Activated T-cell treated with anti-CD3 and anti-CD28 coated beads, Interleukin-2, amount 50 U/mL, for 1 hour (primary cell): ENCODE measurements at places on chromosomes 4 and X.

- DNase-seq: no peak
These were observed 1219.3 kb upstream of the PRKX start for GRCh38 chrX:4932790-4933189.

DNA sequence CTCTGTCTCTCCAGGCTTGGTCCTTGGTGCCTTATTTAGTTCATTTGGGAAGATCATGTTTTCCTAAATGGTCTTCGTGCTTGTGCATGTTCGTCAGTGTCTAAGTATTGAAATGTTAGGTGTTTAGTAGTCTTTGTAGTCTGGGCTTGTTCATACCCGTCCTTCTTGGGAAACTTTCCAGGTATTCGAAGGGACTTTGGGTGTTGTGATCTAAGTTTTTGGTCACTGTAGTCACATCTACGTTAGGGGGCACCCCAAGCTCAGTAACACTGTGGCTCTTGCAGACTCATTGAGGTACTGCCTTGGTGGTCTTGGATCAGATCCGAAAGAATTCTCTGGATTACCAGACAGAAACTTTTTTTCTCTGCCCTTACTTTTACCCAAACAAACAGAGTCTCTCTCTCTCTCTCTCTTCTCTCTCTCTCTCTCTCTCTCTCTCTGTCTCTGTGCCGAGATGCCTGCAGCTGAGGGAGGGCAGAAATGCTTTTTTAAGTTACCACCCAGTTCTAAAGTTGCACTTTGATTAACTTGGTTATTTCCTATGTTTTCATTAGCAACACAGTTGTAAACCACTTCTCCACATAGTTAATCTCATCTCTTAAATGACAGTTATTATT lies 67.6 kb upstream of the SLC7A3 start:
- no peak for DNase-seq

- no peak for DNase-seq
These were observed 33.8 kb upstream of the LRBA start for GRCh38 chr4:151048913-151049312.

- no peak for DNase-seq
These were observed 107.1 kb upstream of the BMPR1B start for GRCh38 chr4:94650690-94651089.

DNA sequence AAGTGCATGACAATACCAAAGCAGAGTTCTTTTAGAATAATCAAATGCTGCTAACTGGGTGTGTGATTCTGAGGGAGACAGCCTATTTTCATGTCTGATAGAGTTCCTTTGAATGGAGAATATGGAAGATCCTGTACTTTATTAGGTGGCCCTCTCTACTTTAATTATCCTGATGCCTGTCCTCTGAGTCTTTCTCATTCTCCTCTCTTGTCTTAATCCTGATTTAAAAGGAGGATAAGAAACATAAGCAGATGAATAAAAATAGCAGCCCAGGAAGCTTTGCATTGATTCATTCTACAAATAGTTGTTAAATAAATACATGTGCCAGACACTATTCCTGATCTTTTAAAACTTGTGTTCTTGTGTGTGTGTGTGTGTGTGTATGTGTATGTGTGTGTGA lies 387.3 kb downstream of the SPRY1 start:
- DNase-seq: no peak

- no peak for DNase-seq
These were observed 111.0 kb downstream of the MID1 start for GRCh38 chrX:10509397-10509796.

DNA sequence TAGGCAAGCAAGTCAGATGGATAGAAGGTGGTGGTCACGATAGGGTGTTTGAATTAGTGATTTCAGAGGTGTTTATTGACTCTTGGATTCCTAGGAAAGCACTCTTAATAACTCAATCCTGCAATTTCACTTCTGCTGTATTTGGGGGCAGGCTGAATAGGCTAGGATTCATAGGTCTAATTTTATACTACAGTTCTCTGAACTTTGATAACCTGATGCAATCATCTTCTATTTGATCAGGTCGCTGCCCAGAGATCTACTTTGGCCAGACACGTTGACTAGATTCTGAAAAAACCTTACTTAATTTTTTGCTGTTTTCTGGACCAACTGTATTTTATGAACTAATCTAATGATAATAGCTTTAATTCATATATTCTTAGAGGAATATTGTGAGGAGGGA lies 26.4 kb downstream of the XK start:
- no peak for DNase-seq

DNA sequence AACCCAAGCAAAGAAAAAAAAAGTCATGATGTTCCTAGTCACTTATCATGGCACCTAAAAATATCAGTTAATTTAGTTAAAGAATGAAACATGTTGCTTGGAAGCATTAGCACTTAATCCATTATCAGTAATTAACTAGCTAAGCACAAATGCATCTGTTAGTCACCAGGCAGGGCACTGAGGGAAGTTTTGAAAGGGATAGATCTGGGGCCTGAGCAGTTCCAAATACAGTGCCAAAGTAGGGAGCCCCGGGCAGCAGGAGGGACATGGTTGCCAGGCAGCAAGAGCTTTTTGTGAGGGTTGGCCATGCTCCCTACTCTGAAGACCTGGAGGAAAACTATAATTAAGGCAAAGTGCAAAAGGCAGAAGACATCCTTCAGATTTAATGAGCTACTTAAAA lies 62.0 kb downstream of the PHKA1 start:
- no peak for DNase-seq

- no peak for DNase-seq
These were observed 7.1 kb downstream of the ARHGEF6 start for GRCh38 chrX:136773648-136774047.

DNA sequence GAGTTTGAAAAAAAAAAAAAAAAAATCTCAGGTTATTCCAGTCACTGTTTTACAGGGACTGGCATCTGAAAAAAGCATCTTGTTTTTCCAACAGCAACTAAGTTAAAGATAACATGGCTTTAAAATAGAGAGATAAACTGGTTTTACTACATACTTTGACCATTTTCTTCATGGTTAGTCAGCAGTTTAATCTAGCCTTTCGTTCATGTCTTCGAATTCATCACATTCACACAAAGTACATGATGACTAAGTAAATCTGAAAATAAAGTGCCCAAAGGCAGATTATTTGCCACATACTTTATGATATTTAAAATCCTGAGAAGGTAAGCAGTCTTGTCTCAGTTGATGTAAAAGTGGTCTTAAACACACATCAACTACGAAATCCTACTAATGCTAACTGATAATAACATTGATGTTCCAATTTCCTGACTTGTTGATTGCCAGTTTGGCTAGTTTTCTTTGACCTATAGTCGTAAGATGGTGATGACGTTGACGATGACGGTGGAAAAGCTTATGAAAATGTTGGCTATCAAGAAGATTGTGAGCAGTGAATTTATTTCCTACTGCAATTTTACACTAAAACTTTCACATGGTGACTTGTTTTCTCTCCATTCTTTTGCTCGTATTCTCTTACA lies 540.5 kb upstream of the BOD1L1 start:
- DNase-seq: no peak

- no peak for DNase-seq
These were observed 8.9 kb upstream of the AGA start for GRCh38 chr4:177451108-177451500.

- no peak for DNase-seq
These were observed 144.6 kb downstream of the TBL1X start for GRCh38 chrX:9609499-9609898.

DNA sequence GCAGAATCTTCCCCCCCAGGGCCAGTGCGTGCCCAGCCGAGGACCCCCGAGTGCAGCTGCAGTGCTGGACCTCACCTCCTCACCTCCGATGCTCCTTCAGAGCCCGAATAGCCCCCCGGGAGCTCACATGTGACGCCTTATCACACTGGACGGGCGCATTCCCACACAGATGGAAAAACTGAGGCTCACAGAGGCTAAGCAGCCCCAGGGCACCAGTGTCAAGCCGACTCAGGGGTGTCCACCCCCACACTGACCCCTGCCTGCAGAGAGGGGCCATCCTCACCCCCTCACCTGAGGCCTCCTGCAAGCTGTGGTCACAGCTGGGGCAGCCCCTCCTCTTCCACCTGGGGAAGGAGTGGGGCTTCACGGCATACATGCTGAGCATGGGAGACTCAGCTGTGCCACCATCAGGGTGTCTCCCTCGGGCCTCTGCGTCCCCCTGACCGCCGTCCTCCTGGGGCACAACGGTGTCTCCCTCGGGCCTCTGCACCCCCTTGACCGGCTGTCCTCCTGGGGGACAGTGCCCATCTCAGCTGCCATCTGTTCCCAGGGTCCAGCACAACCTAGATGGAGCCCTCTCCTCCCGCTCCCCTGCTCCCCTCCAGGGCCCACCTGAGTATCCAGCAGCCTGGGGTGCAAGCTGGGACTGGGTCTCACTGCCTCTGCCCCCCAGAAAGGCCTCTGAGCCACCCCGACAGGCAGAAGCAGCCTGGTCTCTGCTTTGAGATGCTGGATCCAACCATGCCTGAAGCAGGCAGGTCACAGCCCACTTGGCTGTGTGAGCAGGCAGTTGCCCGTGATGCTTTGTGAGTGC lies 85.3 kb upstream of the NKX1-1 start:
- peak; percentile 10 for DNase-seq

DNA sequence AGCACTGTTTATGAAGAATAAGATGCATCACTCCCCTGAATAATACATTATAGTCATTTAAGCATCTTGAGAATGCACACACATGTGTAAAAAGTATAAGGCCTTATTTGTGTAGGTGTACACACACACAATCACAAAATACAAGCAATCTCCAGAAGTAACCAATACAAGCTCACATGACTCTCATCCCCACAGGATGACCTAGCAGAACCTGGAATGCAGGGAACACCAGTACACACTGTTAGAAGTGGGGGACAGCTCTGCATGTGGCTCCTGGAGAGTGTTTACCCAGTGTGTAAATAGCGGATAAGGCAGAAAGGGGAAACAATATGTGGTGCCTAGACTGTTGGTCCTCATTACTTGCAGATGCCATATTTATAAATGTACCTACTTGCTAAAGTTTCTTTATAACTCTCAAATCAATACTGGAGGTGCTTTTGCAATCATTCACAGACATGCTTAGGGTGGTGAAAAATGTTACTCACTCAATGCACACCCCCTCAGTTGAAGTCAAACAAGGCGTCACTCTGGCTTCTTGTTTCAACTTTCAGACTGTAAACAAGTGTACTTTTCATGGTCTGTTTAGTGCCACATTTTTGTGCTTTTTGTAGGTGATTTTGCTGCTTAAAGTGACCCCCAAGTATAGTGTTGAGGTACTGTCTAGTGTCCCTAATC lies 73.1 kb downstream of the MAGEB17 start:
- no peak for DNase-seq

DNA sequence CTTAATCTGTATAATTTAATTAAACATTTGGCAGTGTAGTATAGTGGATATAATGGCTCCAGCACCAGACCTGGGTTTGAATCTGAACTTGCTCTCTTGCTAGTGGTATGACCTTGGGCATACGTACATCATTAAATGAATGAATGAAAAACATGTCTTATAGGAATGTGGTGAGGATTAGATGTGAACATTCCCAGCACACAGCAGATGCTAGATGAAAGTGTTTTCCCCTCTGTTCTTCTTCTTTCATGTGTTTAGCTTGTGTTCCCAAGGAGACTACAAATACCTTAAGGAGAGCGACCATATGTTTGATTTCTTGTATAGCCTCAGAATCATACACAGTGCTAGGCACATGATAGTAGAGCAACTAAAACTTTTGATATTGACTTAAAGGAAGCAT lies 56.5 kb downstream of the CT47B1 start:
- DNase-seq: no peak

GRCh38 chrX:47143894-47144625 lies 442 bp downstream of the NDUFB11 start:
- no peak for DNase-seq

DNA sequence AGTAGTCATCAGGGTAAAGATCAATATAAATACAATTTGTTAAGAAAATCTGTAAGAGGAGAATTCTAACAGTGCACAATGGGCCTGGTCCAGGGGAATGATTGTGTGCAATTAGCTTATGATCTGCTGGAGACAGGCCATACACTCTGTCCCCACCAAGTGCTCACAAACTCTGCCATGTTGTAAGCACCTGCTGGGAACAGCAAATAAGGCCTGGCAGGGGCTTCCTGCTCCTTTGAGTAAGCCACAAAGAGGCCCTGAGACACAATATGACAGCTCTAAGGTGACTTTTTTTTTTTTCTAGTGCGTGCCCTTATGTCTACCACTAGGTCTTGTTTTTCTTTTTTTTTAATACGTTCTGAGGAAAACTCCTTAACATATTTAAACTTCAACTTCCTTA lies 866.3 kb upstream of the PCDH7 start:
- DNase-seq: no peak

- no peak for DNase-seq
These were observed 68.8 kb upstream of the ARHGAP24 start for GRCh38 chr4:85406185-85406584.

DNA sequence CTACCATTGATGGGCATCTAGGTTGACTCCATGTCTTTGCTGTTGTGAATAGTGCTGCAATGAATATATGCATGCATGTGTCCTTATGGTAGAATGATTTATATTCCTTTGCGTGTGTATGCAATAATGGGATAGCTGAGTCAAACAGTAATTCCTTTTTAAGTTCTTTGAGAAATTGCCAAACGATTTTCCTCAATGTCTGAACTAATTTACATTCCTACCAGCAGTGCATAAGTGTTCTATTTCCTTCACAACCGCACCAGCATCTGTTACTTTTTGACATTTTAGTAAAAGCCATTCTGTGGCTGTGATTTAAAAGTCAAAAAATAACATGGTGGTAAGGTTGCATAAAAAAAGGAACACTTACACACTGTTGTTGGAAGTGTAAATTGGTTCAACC lies 103.1 kb upstream of the FAM47B start:
- no peak for DNase-seq

DNA sequence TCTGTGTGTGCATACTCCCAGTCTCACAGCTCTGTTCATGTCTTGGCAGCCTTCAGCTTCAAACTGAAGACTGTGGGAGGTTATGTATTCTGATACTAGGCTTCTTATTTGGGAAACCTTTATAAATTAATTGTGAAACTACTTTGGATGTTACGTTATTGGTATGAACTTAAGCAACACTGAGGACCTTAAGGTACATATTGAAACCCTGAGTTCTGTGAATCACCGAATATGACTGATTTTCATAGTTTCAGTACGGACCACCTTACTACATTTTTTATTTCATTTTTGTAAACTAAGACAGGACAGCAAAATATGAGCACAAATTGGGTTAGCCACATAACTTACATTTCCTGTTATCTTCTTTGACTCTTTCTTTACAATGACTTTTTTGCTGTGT lies 498.4 kb downstream of the PDGFC start:
- DNase-seq: no peak

GRCh38 chrX:25198253-25198652 lies 182.5 kb upstream of the ARX start:
- no peak for DNase-seq
